NCI-H1930 (cell line): ENCODE measurements at places on chromosomes 11 and 22.

- peak; percentile 47 for DNase-seq
Observed at GRCh38 chr11:105609832-105610781, at the start of gene GRIA4. GRIA4 (plus strand) TSS chr11:105610073; CDS start chr11:105610998, 925 bp downstream.

- peak; percentile 41 for DNase-seq
Observed at GRCh38 chr22:22877523-22878210, 9.9 kb upstream of the IGLL5 start.

GRCh38 chr11:78192911-78193351 is 4.2 kb downstream of the USP35 start:
- no peak for DNase-seq

GRCh38 chr11:66176650-66177049 is 91.8 kb upstream of the RAB1B start:
- no peak for DNase-seq

GRCh38 chr22:44608597-44609399 is 93.2 kb upstream of the PRR5 start:
- DNase-seq, result no peak

GRCh38 chr22:49294656-49295464 is 532.8 kb downstream of the BRD1 start:
- DNase-seq, result no peak

DNA sequence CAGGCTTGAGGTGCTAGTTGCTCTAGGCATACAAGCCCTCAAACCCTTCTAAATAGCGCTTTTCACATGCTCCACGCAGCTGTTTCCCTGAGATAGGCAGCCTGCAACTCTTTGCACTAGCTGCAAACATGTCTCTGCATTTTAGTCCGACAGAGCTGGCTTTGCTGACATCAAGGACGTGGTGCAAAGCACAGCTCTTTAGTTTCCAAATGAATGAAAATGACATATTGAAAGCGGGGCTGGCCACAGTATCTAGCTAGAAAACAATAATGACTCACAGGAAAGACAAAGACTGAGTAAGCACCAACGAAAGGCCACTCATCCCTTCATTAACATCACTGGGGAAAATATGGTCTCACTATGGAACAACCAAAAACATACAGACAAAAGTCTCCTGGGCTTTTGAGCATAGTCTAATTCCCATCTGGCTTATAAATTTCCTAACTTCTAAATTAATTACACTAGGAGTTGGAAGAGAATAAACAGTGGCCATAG is 15.3 kb upstream of the ZC3H12C start:
- no peak for DNase-seq

- DNase-seq, result no peak
Observed at GRCh38 chr11:78929207-78929905, 354.7 kb upstream of the NARS2 start.

GRCh38 chr22:28379075-28379779 is 300.4 kb downstream of the TTC28 start:
- no peak for DNase-seq

DNA sequence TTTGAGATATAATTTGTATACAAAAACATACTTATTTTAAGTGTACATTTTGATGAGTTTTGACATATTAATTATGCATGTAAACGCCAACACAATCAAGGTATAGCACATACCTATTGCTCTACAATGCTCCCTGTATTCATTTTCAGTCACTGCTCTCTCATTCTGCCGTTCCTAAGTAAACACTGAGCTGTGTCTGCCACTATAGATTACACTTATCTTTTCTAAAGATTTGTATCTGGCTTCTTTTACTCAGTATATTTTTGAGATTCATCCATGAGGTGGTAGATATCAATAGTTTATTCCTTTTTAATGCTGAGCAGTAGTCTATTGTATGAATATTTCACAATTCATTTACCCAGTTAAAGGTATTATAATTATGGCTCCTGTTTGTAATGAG is 25.4 kb upstream of the BACE1-AS start:
- no peak for DNase-seq

DNA sequence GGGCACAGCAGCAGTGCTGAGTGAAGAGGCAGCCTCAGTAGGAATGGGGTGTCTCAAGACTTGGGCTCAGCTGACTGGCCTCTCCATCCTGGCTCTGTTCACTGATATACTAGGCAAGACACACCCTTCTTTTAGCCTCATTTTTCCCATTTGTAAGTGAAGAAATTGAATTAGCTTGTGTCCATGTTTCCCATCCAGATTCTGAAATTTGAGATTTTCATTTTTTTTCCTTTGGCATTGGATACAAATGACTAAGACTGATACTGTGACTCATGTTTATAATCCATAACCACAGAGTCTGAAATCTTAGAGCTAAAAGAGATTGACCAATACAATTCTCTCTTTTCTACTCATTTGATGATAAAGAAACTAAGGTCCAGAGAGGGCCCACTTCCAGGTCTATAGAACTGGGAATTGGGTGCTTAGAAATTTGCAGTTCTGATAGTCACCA is 110.9 kb downstream of the KCNC1 start:
- no peak for DNase-seq

- no peak for DNase-seq
Observed at GRCh38 chr22:43851979-43852307, 10.4 kb downstream of the SULT4A1 start.

DNA sequence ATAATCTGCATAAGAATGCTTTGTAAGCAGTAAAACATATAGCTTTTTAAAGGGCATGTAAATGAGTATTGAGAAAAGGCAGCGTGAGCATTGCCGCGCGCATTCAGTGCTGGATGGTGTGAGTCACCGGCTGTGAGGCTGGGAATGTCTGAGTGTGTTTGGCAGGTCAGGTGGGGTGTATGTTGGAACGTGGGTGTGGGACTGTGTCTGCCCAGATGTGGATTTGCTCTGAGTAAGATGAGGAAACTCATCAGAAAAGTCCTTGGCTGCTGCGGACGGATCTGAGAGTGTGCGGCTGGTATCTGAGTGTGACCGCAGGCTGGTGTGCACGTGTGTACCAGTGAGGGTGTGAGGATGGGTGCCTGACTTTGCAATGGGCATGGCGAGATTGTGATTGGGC is 66.2 kb upstream of the NECTIN1 start:
- no peak for DNase-seq

DNA sequence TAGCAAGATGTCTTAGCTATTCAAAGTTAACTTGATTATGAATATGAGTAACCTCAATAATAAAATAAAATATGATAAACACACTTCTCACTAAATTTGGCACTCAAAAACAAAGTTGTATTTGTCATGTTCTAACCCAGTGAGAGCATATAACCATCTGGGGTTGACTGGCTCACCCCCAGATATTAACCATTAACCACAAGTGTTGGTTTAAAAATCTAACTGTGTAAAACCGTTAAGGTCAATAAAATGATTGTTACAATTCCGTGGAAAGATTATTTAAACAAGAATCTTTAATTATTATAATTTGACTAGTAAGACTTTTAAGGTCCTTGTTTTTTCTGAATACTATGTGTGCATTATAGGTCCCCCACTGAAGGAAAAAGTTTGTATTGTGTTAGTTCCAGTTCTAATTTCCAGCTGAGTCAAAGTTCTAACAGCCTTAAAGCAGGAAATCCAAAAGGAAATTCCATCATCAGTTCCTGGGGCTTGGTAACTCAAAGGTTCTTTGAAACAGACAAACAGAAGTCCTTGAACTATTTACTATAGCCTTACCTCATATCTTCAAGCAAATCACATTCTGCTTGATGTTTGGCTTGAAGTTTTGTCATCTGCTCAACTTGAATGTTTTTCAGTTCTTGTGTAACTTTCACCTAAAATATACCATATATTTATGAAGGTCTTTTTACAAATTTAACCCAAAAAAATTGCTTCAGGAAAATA is 2.5 kb downstream of the FCHSD2 start:
- DNase-seq, result no peak

GRCh38 chr11:94275961-94276360 is 28.4 kb upstream of the IZUMO1R start:
- DNase-seq, result no peak

GRCh38 chr11:46277622-46278386 is at the start of gene CREB3L1:
CREB3L1 (plus strand) TSS chr11:46277662; CDS start chr11:46278112, 450 bp downstream.
- no peak for DNase-seq

DNA sequence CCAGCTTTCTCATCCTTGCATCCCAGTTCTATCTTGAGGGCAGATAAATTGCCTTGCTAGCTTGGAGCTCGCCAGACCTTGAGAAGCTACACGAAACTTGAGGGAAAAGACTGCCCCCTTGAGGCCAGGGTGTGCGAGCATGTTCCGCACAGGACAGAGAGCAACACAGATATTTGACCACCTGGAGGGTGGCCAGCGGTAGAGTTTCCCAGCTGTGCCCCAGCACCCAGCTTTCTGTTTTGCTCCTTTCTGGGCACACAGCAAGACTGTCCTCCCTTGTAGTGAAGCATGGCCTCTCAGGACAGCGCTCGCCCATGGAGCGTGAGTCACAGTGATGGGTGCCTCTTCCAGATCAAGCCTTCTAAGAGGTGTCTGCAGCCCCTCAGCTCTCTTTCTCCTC is 23.5 kb downstream of the SPATA19 start:
- DNase-seq, result peak; percentile 29

DNA sequence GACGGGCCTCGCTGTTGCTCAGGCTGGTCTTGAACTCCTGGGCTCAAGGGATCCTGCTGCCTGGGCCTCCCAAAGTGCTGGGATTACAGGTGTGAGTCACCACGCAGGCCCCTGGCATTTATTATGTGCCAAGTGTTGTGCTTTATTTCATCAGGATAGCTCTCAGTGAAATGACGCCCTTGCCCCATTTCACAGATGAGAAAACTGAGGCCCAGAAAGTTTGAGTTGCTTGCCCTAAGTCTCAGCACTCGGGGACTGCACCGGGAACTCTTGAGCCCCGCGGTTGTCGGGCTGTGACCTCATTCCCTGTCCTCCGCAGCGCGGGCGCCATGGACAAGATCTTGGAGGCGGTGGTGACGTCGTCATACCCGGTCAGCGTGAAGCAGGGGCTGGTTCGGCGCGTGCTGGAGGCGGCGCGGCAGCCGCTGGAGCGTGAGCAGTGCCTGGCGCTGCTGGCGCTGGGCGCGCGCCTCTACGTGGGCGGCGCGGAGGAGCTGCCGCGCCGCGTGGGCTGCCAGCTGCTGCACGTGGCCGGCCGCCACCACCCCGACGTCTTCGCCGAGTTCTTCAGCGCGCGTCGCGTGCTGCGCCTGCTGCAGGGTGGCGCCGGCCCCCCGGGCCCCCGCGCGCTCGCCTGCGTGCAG is 7.3 kb downstream of the USP35 start:
- no peak for DNase-seq

DNA sequence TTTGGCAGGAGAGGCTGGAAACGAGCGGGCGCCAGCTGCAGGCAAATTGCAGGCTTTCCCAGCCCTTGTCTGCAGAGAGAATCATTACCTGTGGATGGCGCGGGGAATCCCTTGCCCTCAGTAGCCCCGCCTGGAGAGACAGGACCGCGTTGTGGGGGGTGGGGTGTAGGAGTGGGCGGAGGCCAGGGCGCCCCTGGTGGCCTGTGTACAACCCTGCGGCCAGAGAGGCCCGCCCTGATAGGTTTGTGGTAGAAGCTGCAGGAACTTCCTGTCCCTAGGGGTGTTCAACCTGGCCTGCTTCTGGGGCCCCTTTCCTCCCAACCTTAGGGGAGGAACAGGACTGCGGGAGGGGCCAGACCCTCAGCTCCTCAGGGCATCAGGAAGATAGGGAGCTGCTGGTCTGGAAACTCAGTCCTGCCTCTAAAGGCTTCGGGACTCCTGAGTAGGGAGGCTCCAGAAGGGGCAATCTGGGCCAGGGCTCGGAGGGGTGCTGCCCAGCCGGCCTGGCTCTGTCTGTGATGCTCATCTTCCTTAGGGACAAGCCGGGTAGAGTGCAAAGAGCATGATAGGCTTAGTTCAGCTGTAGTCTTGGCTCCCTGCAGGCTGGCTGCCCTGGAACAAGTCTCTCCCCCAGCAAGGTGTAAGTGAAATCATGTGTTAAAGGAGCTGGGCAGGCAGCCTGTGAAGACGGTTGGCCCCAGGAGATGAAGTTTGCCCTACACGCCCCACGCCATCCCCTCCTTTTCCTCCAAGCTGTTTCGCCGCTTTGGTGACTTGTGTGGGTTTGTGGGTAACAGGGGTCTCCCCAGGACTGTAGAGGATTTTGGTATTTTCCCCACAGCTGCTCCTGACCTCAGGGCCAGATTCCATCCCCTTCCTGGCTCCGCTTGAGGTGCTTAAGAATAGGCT is 24.1 kb upstream of the SUSD2 start:
- DNase-seq, result peak; percentile 41

- no peak for DNase-seq
Observed at GRCh38 chr22:32569956-32570355, 95.3 kb downstream of the FBXO7 start.

- DNase-seq, result no peak
Observed at GRCh38 chr11:33320016-33320813, 63.0 kb downstream of the HIPK3 start.

- DNase-seq, result peak; percentile 71
Observed at GRCh38 chr11:47538741-47539565, 14.0 kb downstream of the CELF1 start.

DNA sequence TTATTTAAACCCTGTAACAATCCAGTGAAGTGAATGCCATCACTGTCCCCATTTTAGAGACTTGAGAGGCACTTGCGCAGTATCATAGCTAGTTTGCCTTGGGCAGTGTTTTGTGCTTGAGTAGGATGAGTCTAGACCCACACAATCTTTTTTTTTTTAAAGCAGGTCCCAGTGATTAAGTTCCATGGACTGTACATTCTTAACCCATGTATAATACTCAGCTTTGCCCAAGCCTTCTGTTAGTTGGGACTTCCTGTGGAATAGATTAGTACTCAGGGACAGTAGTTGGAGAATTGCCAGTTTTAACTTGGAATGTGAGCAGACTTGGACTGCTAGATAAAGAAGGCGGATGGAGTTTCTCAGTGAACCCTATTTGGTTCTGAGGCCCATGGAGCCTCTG is 108.6 kb upstream of the RASSF10 start:
- no peak for DNase-seq

GRCh38 chr11:128416976-128417375 is 170.4 kb downstream of the ETS1 start:
- no peak for DNase-seq

GRCh38 chr11:96204721-96205459 is 138.1 kb downstream of the MAML2 start:
- no peak for DNase-seq

DNA sequence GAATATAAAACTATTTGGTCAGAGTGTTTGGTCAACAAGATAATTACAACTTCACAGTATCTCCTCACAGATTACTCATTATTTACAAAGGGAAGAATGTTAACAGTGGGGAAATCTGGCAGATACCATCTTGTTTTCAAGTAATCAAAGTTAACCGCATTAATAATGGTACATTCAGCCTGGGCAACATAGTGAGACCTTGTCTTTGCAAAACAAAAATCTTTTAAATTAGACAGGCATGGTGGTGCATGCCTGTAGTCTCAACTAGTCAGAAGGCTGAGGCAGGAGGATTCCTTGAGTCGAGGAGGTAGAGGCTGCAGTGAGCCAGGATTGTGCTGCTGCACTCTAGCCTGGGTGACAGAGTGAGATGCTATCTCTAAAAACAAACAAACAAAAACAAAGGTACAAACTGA is 78.5 kb downstream of the ACER3 start:
- DNase-seq, result no peak

- DNase-seq, result no peak
Observed at GRCh38 chr22:37193629-37194191, 5.7 kb upstream of the C1QTNF6 start.

- no peak for DNase-seq
Observed at GRCh38 chr22:23207729-23208393, 27.6 kb downstream of the BCR start.

- no peak for DNase-seq
Observed at GRCh38 chr22:43317239-43317638, 25.9 kb downstream of the SCUBE1 start.
